ENCODE measurements at places on chromosomes 6 and 20. TPM values are rescaled to one million over a fixed set of nuclear protein-coding genes. Genes with fewer than 3 reads are reported as not detected.

DNA sequence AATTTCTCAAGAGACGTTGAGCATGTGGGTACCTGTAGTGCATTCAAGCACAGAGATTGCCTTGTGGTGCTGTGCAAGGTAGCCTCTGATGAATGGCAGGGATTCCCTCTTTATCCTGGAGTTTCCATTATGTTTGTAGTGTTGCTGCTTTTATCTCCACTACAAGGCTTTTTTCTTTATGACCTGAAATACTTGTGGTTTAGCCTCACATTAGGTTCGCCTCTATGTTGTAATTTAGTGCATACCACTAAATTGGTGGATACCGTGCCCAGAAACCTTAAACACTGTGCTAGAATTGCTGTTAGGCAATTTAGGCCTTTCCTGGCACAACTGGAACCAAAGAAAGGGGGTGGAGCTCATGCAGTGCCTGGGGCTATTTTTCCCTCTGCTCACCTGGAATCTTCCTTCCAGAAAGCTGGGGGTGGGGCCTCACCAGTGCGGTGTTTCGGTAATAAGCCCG lies 76.8 kb downstream of the NCOA7 start:
- no peak for DNase-seq

DNA sequence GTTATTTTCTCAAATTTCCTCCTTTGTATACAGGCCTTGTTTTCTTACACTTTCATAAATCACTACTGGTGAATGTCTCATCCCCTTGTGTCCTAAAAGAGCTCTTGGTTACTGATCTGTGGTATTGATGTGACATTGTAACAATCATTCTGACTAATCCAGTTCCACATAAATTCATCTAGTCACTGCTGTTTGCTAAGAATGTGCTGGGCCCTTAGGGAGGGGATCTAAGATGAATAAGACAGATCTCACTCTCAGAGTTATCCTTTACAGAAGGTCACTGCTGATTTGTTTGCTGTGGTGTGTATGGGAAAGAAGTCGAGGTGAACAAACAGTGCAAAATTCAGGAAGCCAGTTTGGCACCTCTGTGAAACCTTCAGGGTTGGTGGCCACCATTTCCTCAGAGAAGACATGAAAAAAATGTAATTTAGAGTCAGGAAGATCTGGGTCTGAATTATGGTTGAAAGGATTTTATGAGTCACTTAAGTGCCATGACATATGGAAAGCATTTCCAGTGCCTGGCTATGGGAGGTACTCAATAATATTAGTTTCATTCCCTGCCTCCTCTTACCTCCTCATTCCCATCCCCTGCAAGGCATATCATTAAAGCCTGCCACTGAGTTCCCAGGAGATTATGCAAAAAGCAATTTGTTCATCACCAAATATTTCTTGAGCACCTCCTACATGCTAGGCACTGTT lies 121.8 kb downstream of the COL9A1 start:
- no peak for DNase-seq

DNA sequence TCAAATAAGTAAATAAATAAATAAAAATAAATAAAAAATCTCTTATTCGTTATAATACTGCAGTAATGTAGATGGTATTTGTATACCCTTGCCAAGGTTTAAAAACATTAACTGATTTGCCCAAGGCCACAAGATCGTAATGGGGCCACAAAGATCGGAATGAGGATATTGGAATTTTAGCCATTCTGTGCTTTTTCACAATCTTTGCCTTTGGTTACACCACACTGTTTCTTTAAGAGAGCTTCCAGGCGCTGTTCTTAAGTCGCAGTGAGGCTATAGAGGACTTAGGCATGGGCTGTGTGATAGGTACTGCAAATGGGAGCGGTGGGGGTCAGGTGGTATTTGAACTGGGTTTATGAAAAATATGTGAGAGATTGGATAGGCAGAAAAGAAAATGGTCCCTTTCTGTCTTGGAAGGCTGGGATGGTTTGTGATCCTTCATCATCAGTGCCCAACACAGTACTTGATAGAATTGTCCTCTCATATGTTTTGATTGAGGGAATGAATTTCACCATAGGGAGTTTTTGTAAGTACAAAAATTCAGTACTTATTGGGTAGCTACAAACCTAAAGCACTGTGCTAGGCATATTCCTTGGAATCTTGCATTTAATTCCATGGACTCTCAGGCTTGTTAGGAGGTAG lies 1.4 kb downstream of the NUS1 start:
- DNase-seq, result no peak

GRCh38 chr6:85494547-85495536 lies 45.0 kb downstream of the NT5E start:
- DNase-seq, result no peak

DNA sequence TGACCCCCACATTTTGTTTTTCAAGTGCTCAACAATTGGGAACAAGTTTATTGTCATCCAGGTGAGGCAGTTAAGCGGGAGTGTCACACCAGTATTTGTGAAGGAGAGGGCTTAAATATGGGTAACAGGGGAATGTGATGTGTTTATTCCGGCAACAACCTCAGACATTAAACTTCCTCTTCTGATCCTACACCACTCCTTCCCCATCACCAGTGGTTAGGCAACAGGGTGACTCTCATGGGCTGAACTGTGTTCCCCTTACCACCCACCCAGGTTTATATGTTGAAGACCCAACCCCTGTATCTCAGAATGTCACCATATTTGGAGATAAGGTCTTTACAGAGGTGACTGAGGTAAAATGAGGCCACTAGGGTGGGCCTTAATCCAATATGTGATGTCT lies 52.1 kb upstream of the RNF182 start:
- no peak for DNase-seq

DNA sequence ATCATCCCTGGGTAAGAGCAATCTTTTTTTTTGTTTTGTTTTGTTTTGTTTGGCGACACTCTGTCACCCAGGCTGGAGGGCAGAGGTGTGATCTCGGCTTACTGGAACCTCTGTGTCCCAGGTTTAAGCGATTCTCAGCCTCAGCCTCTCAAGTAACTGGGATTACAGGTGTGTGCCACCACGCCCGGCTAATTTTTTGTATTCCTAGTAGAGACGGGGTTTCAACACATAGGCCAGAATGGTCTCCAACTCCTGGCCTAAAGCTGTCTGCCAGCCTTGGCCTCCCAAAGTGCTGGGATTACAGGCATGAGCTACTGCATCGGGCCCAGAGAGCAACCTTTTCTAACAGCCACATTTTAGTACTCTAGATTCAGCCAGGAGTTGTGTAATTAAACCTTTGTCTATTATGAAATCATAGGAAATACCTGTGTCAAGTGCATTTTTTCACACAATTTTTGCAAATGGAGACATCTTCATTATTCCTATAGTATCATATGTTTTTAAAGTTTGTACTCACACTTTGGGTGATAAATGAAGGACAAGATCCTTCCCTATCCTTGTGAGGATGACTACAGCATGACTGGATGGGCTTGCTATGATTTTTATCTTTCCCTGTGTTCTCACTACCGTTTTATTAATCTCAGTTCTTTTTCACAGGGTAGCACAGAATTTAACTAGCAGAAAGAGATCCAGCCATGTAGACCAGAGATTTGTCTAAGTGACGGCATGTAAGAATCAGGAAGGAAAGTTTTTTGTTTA lies 82.6 kb downstream of the OR2B2 start:
- DNase-seq, result no peak

DNA sequence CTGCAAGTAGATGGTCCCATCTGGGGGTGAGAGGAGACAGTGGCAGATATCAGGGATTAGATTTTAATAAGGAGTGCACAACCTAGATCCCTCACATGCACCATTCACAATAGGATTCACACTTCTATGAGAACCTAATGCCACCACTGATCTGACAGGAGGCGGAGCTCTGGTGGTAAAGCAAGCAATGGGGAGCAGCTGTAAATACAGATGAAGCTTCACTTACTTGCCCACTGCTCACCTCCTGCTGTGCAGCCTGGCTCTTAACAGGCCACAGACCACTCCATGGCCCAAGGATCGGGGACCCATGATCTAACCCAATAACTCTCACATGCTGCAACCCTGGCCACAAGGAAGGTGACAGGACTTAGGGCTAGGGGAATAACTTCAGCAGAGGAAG lies 75.4 kb downstream of the ZNF133 start:
- DNase-seq, result no peak

- no peak for DNase-seq
Observed at GRCh38 chr6:7152462-7152861, 44.7 kb downstream of the RREB1 start.

- peak; percentile 50 for DNase-seq
Observed at GRCh38 chr6:3732345-3733141, 19.0 kb downstream of the PXDC1 start.

GRCh38 chr6:14735956-14736486 lies 509.8 kb upstream of the JARID2 start:
- no peak for DNase-seq

DNA sequence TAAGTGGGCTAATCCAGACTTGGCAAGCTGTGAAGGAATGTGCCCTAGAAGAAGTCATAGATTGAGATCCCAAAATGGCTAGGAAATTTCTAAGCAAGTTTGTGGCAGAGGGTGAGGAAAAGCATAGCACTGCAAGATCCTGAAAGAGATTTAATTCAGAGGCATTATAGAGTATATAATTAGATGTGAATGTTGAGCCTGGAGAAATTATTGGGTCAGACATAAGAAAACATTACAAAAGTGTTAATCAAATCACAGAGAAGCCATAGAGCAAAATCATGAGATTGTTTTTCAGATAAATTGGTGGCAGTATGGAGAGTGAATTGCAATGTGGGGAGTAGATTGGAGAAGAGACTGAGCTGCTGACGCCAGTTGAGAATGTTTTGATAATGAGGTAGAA lies 90.0 kb downstream of the CD2AP start:
- no peak for DNase-seq

GRCh38 chr6:155939253-155939652 lies 483.6 kb upstream of the NOX3 start:
- DNase-seq, result peak; percentile 16

- no peak for DNase-seq
Observed at GRCh38 chr6:36326356-36326995, 10.2 kb downstream of the BNIP5 start.

GRCh38 chr20:8367689-8368088 lies 235.6 kb downstream of the PLCB1 start:
- no peak for DNase-seq

DNA sequence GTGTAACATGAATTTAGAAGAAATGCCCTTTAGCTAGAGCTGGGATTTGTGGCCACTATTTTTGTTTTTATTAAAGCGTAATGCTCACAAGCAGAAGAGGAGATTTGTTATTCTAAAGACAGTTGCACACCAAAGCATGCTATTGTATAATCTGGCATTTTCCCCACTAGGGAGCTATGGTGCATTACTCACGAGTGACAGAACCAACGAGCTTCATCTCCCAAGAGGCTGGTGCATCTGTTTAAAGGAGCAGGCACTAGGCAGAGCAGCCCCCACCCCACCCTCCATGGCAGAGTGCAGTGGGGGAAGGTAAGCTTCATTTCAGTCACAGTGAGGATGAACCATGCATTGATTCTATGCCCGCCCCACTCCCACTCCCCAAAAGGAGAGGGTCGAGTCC lies 287.3 kb upstream of the TSHZ2 start:
- DNase-seq, result no peak

- no peak for DNase-seq
Observed at GRCh38 chr6:130600880-130601341, 226.3 kb upstream of the SMLR1 start.

GRCh38 chr6:42572523-42572922 lies 8.7 kb downstream of the UBR2 start:
- no peak for DNase-seq

RNASET2 gene
- polyA plus RNA-seq, result 65.3 TPM

CCN6 gene
- 2.7 TPM for polyA plus RNA-seq

GJA10 gene
- not detected for polyA plus RNA-seq

BPIFA1 gene
- not detected for polyA plus RNA-seq

PDYN gene
- polyA plus RNA-seq, result 0.43 TPM

ARMC2 gene
- polyA plus RNA-seq, result 15.0 TPM

BTN1A1 gene
- polyA plus RNA-seq, result 0.22 TPM

GNMT gene
- 0.45 TPM for polyA plus RNA-seq

ADGRB3 gene
- polyA plus RNA-seq, result 3.0 TPM

ZNF165 gene
- 0.97 TPM for polyA plus RNA-seq

C20orf202 gene
- polyA plus RNA-seq, result 0.45 TPM

MYO6 gene
- 11.2 TPM for polyA plus RNA-seq

RIPOR3 gene
- 3.8 TPM for polyA plus RNA-seq

All from left renal pelvis (tissue), 4 donors.